Spleen (tissue), 13 donors: ENCODE measurements at places on chromosomes 2 and 18. TPM values are rescaled to one million over a fixed set of nuclear protein-coding genes. Genes with fewer than 3 reads are reported as not detected.

The UGT1A8 gene
- total RNA-seq = not detected

The PRADC1 gene
- total RNA-seq = 27.1 TPM

The CD207 gene
- total RNA-seq = 0.60 TPM

The IL37 gene
- total RNA-seq = not detected

The PMAIP1 gene
- 5.8 TPM for total RNA-seq
